ENCODE measurements at places on chromosomes 4 and X. TPM values are rescaled to one million over a fixed set of nuclear protein-coding genes. Genes with fewer than 3 reads are reported as not detected.
A peak's percentile ranks its signal among the peaks of the same experiment; 100 is the strongest.

GRCh38 chr4:16837475-16837874 is 61.0 kb downstream of the LDB2 start:
- no peak for DNase-seq

DNA sequence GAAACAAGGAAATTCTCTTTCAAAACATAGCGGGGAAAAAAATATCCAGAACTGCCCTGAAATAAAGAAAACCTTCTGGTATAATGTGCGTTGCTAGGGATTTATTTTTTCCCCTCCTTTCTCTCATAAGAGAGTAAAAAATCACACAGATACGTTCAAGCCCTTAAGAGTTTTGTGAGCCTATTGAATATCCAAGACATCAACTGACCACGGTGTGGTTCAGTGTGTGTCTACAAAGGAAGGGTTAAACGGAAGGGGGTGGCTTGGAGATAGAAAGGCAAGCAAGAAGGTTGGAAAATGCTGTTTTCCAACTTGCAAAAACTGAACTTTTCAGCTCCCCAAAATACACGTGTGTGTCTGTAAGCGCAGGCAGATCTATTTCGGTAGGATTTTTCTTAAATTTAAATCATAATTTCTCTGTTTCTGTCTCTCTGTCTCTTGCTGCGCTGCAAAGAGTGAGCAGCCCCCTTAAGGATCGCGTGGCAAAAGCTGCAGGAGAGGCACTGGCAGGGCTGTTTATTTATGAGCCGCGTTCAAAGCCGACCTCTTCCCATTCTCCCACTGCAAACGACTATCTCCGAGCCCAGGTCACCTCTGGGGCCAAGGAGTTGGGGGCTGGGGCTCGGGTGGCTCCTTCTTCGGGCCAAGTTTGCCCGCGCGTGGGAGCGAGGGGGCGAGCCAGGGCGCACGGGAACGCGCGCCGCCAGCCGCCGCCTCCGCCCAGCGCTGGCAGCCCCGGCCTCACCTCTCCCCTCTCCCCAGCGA is 492 bp upstream of the SLIT2 start:
- DNase-seq, result no peak

DNA sequence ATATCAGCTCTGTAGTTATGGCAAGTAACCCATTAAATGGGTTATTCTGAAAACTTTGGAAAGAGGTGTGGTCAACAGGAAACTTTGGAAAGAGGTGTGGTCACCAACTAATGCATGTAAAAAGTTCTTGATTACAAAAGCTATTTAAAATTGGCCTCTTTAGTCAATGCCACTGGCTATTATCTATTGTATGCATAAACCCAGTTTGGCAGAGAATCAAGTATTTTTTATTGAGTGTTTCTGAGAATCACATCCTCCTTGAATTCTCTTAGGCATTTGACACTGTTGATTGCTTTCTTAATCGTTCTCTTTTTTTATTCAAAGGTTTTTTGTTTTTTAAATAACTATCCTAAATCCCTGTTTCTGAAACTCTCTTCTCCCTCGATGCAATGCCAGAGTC is 7.5 kb downstream of the P2RY4 start:
- no peak for DNase-seq

Gene LRAT
- not detected for total RNA-seq

DNA sequence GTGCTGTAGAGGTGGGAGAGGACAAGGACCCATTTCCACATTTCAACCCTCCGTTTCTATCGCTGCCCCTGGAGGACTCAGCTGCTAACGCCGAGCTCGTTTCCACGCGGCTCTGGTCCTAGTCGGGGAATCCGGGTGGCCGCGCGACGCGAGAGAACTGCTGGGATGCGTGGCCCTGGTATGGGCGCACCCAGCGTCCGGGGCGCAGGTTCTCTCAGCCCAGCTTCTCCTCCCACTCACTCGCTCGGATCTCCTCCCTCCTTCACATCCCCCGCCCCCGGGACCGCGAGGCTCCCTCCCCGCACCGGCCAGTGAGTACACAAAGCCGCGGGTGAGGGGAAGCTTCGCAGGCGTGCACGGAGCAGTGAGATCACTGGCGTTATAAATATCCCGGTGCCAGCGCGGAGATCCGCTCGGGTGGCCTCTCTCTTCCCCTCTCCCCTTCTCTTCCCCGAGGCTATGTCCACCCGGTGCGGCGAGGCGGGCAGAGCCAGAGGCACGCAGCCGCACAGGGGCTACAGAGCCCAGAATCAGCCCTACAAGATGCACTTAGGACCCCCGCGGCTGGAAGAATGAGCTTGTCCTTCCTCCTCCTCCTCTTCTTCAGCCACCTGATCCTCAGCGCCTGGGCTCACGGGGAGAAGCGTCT is at the start of gene FGF5:
Gene FGF5 (plus strand): TSS at position 412 of the 649 bp plus-strand sequence. CDS start 161 bp downstream, at position 573.
- DNase-seq, result peak; percentile 30

- DNase-seq, result no peak
Observed at GRCh38 chr4:42237010-42237409, 84.6 kb upstream of the BEND4 start.

- no peak for DNase-seq
Observed at GRCh38 chrX:119145241-119145653, 17.6 kb upstream of the KIAA1210 start.

DNA sequence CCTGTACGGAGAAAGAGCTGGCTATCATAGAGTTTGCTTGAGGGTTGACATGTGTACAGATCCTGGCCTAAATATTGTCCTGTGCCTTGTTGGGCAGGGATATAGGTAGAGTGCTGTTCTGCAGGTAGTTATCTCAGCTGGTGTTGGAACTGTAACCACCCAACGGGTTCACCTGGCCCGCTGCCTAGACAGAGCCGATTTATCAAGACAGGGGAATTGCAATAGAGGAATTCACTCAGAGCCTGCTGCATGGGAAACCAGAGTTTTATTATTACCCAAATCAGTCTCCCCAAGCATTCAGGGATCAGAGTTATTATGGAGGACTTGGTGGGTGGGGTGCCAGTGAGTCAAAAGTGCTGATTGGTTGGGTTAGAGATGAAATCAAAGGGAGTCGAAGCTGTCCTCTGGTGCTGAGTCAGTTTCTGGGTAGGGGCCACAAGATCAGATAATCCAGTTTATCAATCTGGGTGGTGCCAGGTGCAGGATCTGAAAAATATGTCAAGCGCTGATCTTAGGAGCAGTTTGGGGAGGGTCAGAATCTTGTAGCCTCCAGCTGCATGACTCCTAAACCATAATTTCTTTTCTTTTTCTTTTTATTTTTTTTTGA is 42.5 kb upstream of the XIAP start:
- no peak for DNase-seq

- DNase-seq, result no peak
Observed at GRCh38 chr4:188911199-188911598, 772.0 kb downstream of the TRIML1 start.

GRCh38 chr4:88144048-88144447 is 14.4 kb downstream of the ABCG2 start:
- no peak for DNase-seq

DNA sequence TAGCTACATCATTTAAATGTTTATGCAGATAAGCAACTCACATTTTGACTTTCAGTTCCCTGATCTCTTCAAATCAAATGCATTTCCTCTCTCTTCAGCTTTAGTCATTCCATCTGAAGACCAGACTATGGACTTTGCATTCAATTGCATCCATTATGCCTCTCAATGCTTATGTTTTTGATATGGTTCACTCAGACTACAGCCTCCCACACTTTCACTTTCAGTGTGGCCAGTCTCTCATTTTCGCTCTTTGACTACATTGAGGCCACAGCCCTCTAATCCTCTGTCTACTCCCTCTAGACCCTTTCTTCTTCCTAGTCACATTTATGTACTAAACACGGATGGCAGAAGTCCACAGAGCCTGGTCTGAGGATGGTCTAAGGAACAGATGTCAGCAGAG is 24.5 kb upstream of the VEGFC start:
- no peak for DNase-seq

DNA sequence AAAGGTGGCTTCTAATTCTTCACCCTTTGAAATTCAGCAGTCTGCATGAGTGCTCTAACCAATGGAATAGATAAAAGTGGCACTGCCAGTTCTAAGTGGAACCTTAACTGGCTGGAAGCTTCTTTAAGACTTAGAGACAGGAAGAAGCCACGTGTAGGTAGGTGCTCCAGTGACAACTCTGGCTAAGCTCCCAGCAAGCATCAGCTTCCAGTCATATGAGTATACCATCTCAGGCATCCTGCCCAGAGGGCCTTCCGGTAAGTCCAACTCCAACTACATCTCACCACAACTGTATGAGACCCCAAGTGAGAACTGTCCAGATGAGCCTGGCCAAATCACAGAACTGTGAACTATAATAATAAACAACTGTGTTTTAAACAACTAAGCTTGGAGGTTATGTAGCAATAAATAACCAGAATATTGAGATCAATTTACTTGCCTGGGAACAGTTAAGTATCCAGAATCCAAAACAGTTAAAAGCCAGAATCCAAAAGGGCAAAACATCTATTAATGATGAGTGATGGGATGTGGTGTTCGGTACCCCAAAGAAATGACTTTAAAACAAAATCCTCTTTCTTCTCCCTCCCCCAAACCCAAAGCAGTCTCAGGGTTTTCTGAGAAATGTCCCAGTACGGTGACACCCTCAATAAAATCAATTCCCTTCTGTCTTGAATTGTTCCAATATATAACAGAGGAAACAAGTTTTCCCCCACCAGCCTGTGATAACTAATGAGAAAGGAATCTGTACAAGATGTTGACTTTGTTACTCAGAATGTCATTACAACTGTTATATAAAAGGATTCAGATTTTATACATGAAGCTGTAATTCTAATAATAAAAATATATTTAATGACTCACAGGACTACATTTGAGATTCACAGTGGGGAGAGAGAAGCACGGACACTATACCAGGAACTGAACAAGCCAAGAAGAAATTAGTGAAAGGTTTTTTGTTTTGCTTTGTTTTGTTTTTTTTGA is 4.2 kb downstream of the TSPAN5 start:
- no peak for DNase-seq

Gene STARD8
- total RNA-seq, result 5.2 TPM

- no peak for DNase-seq
Observed at GRCh38 chr4:3225936-3226335, 23.0 kb upstream of the MSANTD1 start.

Gene ARHGAP4
- 25.3 TPM for total RNA-seq

DNA sequence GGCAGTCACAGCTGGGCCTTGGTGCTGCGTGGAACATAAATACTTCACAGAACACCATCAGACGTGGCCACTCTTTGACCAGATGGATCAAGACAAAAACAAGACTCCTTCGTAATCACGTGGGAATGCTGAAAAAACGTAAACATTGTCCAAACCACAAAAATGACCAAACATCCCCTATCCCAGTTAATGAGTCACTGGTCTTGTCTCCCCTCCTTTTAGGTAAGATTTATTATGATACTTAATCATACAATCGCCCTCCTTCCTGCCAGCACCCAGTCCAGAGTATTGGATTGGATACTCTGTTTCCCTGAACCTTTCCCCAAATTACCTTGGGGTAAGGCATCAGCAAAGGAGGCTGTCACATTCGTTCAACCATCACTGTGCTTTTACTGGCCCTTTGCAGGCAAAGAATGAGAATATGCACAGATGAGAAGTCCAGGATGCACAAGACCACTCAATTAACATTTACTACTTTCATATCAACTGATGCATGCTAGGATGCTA is 601 bp upstream of the TCEANC start:
- no peak for DNase-seq

GRCh38 chrX:17247144-17247543 is 127.9 kb upstream of the NHS start:
- DNase-seq, result no peak

Gene SPATA4
- 0.71 TPM for total RNA-seq

DNA sequence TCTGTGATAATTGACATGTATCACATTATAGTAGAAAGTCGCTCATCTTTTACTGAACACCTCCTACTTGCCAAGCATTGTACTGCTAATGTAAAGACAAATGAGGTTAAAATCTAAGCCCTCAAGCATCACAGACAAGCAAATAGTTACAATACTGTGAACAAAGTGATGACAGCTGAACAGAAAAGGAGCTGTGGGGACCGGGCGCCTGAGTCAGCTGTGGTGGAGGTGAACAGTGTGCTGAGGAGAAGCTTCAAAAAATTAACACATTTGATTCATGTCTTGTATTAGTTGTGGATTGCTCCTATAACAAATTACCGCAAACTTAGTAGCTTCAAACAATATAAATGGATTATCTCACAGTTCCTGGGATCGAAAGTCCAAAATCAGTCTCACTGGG is 124.3 kb downstream of the MAPK10 start:
- no peak for DNase-seq

GRCh38 chrX:10133980-10134676 is 22.6 kb upstream of the CLCN4 start:
- no peak for DNase-seq

Gene EVC2
- total RNA-seq, result 0.47 TPM

DNA sequence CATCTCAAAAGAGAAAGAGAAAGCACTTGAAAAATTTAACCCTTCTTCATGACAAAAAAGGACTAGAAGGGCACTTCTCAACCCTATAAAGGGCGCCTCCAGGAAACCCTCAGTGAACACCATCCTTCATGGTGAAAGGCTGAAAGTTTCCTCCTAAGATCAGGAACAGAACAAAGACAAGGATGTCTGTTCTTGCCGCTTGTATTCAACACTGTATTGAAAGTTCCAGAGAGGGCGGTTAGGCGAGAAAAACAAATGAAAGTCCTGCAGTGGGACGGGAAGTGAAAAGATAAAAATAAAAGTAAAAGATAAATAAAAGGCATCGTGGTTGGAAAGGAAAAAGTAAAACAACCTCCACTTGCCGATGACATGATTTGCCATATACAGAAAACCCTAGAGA is 50.9 kb downstream of the RNF212 start:
- DNase-seq, result no peak

Gene MAP7D2
- 0.38 TPM for total RNA-seq

DNA sequence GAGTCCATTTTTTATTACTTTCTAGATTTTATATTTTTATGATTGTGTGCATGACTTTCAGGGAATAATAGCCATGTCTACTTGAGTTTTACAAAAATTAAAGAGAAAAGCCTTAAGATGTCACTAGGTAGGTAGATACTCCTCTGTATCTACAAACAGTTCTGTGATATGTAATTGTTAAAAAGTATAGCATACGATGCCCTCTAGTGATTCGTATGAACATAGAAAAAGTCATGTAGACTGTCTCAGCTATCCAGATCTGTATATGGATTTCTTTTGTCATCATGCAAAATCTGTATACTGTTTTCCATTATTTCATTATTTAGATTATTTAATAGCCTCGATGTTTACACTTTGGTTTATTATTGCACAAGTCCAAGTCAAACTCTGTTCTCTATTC is 856.6 kb downstream of the CENPC start:
- no peak for DNase-seq
